Stimulated activated CD4-positive, alpha-beta T cell treated with anti-CD3 and anti-CD28 coated beads, Interleukin-4, amount 100 ng/mL, for 1 hour (primary cell): ENCODE measurements at places on chromosomes 5 and 9.

- DNase-seq: no peak
These were observed 344.6 kb downstream of the GLIS3 start for GRCh38 chr9:3955305-3955687.

DNA sequence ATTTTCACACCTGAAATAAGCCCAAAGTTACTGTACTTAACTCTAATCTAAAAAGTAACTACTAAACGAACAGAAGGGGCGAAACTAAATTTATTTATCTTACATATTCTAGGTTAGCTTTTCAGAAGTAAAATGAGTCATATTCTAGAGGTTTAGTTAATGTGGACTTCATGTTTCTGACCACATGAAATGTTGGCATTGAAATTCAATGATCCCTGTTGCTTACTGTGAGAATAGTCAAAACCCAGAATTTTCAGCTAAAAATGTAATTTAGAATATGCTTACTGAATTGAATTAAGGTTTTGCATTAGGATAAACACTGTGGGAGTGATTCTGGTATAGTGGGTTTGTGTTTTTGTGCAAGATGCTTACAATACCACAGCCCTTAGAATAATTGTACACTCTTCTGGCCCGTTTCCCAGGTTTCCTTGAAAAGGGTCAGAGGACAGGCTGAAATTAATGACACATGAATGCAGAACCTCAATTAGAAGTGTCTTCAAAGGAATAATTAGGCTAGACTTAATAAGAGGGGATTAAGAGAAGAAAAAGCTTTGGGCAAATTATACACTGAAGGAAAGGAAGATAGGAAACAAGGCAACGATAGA is 1.4 kb upstream of the SNX18 start:
- no peak for DNase-seq

DNA sequence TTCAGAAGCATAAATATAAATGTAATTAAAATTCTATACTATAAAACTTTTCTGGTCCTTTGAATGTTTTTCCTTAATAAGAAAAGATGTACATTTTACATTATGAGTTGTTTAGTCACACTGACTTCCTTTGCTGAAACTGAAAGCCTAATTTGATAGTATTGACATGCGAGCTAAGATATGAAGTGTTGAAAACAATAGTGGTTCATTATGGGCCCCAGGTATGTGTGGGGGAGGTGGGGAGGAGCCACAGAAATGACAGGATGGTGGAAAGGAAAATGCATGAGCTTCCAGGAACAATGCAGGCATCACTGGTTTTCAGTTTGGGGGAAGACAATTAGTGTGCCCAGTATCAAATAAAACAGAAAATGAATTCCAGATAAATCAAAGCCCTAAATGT is 35.4 kb upstream of the RLN1 start:
- DNase-seq: peak; percentile 16

DNA sequence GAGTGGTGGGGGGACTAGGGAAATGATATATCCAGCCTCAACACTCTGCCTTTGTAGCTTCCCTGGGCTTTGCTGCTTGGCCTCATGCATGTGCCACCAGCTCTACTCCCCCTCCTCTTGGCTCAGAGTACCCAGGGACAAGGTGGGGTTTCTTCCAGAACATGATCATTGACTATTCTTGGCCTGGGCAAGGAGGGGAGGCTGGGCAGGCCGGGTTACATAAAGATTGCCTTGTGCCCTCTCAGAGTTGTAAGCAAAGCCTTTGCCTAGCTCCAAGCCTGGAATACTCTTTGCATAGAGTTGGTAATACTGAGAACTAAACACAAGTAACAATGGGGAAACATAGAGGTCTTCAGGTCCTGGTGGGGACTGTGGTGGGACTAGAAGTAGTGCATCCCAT is 11.9 kb downstream of the ADRB2 start:
- no peak for DNase-seq

GRCh38 chr9:130471411-130472183 is 26.8 kb downstream of the ASS1 start:
- no peak for DNase-seq

GRCh38 chr5:123810746-123811340 is 298.9 kb downstream of the CSNK1G3 start:
- DNase-seq: no peak

- peak; percentile 44 for DNase-seq
These were observed 5.0 kb downstream of the NSMF start for GRCh38 chr9:137454145-137454596.

GRCh38 chr5:14110680-14111079 is 32.5 kb upstream of the TRIO start:
- DNase-seq: no peak

DNA sequence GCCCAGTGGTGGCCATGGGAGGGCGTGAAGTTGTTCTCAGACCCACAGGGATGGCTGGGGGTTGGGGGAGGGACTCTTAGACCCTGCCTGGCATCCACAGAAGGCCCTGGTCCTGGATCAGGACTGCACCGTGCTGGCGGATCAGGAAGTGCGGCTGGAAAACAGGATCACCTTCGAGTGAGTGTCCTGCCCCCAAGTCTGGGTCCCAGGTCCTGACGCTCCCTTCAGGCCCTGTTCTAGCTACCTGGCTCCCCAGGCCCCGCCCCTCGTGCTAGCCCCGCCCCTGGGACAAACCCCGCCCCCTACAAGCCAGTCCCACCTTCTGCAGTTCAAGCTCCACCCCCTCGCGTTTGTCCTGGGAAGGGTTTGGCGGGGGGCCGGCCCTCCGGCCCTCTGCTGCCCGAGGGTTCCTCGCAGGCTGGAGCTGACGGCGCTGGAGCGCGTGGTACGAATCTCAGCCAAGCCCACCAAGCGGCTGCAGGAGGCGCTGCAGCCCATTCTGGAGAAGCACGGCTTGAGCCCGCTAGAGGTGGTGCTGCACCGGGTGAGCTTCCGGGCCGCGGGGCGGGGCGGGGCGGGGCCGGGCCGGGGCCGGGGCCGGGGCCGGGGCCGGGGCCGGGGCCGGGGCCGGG is 12.9 kb downstream of the RGS14 start:
- peak; percentile 66 for DNase-seq

DNA sequence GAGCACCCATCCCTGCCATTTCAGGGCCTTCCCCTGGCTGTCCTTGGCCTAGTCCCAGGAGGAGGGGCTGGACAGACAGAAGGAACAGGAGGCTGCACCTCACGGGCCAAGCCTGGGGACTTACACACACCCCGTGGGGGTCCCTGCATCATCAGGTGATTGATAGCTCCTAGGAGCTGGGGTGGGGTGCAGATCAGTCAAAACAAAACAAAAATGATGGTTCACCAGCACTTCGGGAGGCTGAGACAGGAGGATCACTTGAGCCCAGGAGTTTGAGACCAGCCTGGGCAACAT is 169.3 kb downstream of the GAPVD1 start:
- DNase-seq: no peak

- no peak for DNase-seq
These were observed 82.1 kb upstream of the RUSC2 start for GRCh38 chr9:35407846-35408245.

GRCh38 chr9:38071470-38072134 is 2.6 kb upstream of the SHB start:
- DNase-seq: no peak

- peak; percentile 60 for DNase-seq
These were observed 16.0 kb downstream of the ANXA6 start for GRCh38 chr5:151141535-151141934.

DNA sequence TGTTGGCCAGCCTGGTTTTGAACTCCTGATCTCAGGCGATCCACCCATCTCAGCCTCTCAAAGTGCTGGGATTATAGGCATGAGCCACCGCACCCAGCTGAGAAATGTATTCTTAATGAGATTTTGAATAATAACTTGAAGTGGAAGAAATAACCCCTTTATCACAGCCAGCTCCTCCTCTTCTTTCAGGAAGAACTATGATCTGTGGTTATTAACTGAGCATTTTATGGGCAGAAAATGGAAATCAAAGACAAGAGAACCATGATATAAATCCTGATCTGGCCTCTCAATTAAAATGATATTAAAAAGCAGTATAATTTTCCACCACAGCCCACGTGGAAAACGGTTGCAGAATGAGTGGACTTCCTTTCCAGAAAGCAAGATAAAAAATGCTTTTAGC is 206.6 kb downstream of the PRELID2 start:
- no peak for DNase-seq

GRCh38 chr5:135711911-135712310 is 122.6 kb upstream of the SLC25A48 start:
- DNase-seq: no peak

DNA sequence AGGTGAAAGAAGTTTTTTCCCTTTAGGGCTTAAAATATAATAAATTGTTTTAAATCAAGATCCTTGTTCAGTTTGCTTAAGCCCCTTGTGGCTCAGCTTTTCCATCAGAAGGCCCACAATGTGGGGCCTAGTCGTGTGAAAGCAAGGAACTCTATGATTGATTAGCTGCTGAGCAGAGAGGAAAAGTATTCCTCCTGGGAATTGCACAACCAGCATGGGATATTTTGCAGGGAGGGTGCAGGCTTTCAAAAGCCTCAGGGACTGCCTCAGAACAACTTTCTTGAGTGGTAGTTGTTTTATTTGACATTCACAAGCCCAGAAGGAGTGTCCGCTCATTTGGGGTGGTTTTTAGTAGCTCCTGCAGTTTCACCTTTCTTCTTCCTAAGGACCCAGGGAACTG is 19.8 kb downstream of the TTC23L start:
- DNase-seq: no peak

GRCh38 chr5:125054146-125054545 is 307.7 kb upstream of the ZNF608 start:
- DNase-seq: no peak

- no peak for DNase-seq
These were observed 56.9 kb upstream of the RASA1 start for GRCh38 chr5:87210743-87211142.

GRCh38 chr9:134736791-134737497 is 95.3 kb downstream of the COL5A1 start:
- no peak for DNase-seq

GRCh38 chr9:97954550-97954989 is 16.6 kb upstream of the HEMGN start:
- DNase-seq: peak; percentile 34

- no peak for DNase-seq
These were observed 77.3 kb downstream of the NNT start for GRCh38 chr5:43680286-43680685.

GRCh38 chr5:127791439-127791838 is 88.2 kb downstream of the CCDC192 start:
- no peak for DNase-seq

- no peak for DNase-seq
These were observed 370.0 kb downstream of the PSAT1 start for GRCh38 chr9:78666818-78667414.

GRCh38 chr9:35116898-35117551 is 1.4 kb upstream of the ATOSB start:
- DNase-seq: peak; percentile 80

DNA sequence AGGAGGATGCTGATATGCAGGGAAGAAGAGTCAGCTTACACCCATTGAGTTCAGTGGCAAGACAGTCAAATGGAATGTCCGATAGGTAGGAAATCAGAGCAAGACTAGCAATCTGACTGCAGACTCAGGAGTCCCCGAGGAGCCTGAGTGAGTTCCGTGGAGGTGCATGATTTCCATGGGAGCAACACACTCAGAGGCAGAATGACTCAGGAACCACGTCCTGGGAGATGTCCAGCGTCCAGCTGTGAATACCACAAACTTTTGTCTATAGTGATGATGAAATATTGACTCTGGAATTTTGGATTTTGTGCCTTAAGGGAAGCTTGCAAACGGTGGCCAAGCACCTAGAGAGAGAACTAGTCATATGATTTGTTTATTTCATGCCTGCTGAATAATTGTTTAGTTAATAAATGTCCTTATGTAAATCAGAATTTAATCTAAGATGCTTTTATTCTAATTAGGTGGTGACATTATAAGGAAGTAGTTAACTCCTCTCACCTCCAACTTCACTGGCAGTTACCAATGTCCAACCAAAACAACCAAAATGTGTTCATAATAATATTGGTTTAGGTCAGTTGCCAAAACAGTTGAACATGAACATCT is 100.4 kb downstream of the PDE4D start:
- no peak for DNase-seq

GRCh38 chr5:134738963-134739661 is 764 bp downstream of the CAMLG start:
- DNase-seq: peak; percentile 8

DNA sequence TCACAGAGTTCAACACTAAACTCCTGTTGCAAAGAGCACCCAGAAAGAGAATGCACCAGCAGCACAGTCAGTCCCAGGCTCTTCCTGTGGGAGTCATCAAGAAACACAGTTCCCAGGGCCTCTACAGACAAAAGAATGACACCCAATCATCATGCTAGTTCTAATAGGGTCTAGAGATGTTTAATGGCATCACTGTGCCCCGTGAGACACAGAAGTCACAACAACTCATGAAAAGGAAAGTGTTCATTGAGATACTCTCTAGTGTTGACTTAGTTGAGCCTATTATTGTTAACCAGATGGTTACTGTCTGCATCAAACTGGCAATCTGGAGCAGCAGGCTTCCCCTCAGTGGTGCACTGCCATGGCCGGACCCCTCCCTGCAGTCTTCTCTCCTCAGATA is 1.6 kb downstream of the KLHL3 start:
- DNase-seq: no peak

DNA sequence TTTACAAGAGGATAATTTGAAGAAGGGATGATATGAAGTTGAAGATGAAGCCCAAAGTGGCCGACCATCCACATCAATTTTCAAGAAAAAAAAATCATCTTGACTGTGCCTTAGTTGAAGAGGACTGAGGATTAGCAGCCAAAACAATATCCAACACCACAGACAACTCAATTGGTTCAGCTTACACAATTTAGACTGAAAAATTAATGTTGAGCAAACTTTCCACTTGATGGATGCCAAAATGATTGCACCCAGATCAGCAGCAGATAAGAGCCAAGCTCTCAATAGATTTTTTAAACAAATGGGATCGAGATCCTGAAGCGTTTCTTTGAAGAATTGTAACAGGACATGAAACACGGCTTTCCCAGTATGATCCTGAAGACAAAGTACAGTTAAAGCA is 163.2 kb downstream of the GADD45G start:
- no peak for DNase-seq

GRCh38 chr5:160230686-160231527 is 1.6 kb downstream of the FABP6 start:
- DNase-seq: no peak

DNA sequence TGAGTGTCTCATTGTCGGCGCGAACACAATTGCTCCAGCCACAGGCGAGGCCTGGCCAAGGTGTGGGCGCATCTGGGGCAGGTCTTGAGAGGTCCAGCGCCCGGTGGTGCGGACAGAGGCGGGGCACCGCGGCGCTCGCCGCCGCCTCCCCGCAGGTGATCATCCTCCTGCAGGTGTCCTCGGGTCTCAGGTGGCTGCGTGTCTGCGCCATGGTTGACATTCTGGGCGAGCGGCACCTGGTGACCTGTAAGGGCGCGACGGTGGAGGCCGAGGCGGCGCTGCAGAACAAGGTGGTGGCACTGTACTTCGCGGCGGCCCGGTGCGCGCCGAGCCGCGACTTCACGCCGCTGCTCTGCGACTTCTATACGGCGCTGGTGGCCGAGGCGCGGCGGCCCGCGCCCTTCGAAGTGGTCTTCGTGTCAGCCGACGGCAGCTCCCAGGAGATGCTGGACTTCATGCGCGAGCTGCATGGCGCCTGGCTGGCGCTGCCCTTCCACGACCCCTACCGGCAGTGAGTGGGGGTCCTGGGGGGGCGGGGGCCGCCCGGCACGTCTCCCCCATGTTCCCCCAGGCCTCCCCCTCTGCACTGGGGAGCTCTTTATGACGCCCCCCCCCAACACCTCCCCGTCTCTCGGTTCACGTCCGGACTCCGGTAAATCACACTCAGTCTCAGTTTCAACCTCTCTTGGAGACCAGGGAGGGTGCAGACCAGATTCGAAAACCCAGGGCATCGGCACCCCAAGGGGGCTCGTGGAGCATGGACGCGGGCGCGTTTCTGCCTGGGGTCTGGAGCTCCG is 446 bp downstream of the NXNL2 start:
- DNase-seq: peak; percentile 19
